CD4-positive, alpha-beta T cell treated with Interleukin-21 for 1 hour (primary cell): ENCODE measurements at places on chromosomes 1 and 21.

- DNase-seq: no peak
Measured at GRCh38 chr1:216542741-216543140, 119.5 kb upstream of the USH2A start.

DNA sequence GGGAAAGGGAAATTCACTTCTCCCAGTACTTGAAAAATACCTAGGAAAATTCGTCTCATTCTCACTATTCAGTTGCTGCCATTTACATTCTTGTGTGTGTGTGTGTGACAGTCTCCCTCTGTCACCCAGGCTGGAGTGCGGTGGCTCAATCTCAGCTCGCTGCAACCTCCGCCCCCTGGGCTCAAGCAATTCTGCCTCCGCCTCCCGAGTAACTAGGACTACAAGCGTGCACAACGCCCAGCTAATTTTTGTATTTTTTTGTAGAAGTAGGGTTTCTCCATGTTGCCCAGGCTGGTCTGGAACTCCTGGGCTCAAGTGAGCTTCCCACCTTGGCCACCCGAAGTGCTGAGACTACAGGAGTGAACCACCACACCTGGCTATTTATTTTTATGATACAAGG is 1.2 kb downstream of the SNAPIN start:
- no peak for DNase-seq

DNA sequence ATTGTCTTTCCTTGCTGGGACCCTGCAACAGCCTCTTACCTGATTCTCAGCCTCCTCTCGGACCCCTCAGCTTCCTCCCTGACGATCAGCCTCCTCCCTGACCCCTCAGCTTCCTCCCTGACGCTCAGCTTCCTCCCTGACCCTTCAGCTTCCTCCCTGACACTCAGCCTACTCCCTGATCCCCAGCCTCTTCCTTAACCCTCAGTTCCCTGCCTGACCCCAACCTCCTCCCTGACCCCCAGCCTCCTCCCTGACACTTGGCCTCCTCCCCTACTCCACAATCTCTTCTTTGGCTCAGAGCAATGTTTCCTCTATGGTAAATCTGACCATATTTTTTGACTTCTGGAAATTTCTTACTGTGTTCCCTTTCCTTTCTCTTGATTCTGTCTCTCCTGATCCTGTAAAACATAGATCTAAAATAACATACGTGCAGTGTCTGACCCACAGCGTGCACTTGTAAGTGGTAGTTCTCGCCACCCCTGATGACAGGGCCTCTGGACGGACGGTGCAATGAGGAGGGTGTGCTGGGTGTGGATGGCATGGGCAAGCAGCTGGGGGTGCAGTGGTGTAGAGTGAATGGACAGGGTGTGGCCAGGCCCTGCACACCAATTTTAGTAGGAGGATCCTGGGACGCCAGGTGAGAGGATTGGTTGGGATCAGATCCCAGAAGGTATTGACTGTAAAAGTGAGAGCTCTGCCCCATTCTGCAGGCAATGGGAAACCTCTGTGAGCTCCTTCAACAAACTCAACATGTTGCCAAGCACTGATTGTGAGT is 264.1 kb downstream of the FOXD2 start:
- DNase-seq: no peak

- no peak for DNase-seq
Measured at GRCh38 chr1:98939471-98939870, 65.2 kb downstream of the PLPPR5 start.

DNA sequence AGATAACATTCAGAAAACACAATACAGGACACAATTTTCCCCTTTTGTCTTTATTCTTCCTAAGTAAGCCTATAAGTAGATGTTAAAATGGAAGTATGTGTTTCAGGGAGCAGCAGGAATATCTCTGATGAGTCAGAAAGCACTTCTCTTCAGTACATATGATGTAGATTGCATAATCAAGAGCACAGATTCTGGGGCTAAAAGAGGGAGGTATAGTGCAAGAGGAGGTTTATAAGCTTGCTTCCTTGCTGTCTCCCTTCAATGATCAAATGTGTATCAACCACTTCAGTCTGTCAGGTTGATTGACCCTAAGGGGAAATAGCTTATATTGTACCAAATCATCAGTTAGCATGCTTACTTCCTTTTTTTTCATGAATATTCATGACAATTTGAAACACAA is 822.8 kb downstream of the BRINP3 start:
- no peak for DNase-seq

GRCh38 chr1:58041621-58042020 is 504.9 kb downstream of the OMA1 start:
- no peak for DNase-seq

- DNase-seq: no peak
Measured at GRCh38 chr21:34170886-34171285, 97.5 kb downstream of the MRPS6 start.

GRCh38 chr21:26087223-26087918 is 83.2 kb downstream of the APP start:
- no peak for DNase-seq

GRCh38 chr1:205450448-205450847 is 5.4 kb downstream of the BLACAT1 start:
- no peak for DNase-seq

- no peak for DNase-seq
Measured at GRCh38 chr1:228538831-228539230, 51.6 kb downstream of the RNF187 start.

GRCh38 chr1:26848941-26849774 is 13.8 kb upstream of the SFN start:
- DNase-seq: no peak

DNA sequence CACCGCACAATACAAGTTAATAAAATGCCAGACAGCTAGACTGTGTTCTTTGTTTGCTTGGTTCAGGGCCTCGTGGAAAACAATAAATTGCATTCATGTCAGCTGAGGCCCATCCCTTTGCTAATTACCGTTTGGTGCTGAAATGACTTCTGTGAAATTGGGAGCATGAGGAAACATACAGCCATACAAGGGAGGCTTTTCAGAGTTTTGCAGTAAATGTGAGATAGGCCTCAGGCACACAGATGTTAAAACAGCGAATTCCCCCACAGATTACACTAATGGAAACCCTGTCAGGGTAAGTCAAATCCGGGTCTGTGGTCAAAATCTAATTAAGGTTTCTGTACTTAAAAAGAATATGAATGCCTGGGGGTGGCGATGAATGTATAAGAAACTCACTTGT is 173.5 kb upstream of the LMO4 start:
- no peak for DNase-seq

DNA sequence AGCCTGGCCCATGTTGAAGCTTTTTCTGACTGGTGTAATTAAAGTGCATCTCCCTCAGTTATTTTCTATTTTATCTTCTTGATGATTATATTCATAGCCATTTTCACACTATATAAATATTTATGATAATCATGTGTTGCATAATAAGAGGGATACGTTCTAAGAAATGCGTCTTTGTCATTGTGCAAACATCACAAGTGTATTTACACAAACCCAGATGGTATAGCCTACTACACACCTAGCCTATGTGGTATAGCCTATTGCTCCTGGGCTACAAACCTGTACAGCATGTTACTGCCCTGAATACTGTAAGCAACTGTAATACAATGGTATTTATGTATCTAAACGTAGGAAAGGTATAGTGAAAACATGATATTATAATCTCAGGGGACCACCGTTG is 88.1 kb downstream of the BACH1 start:
- no peak for DNase-seq

GRCh38 chr1:204571128-204571527 is 54.9 kb downstream of the MDM4 start:
- no peak for DNase-seq

DNA sequence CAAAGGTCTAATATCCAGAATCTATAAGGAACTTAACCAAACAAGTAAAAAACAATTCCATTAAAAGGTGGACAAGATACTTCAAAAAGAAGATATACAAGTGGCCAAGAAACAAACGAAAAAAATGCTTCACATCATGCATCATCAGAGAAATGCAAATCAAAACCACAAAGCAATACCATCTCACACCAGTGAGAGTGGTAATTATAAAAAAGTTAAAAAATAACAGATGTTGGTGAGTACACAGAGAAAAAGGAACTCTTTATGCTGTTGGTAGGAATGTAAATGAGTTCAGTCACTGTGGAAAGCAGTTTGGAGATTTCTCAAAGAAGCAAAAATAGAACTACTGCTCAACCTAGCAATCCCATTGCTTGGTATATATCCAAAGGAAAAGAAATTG is 218.6 kb downstream of the SLC44A5 start:
- DNase-seq: no peak

GRCh38 chr1:62107923-62108322 is 86.7 kb upstream of the L1TD1 start:
- DNase-seq: no peak

- DNase-seq: no peak
Measured at GRCh38 chr1:87197641-87198040, 131.0 kb upstream of the LMO4 start.

GRCh38 chr1:209674957-209675564 is at the start of gene G0S2:
TSS of gene G0S2 (plus strand) at chr1:209675412. CDS start at chr1:209675685, 273 bp downstream.
- peak; percentile 34 for DNase-seq

GRCh38 chr1:34166625-34167361 is 1.8 kb upstream of the CSMD2 start:
- no peak for DNase-seq

GRCh38 chr1:209786146-209786545 is 1.8 kb upstream of the C1orf74 start:
- DNase-seq: no peak

GRCh38 chr1:32808580-32808979 is 8.6 kb downstream of the YARS1 start:
- no peak for DNase-seq

- no peak for DNase-seq
Measured at GRCh38 chr1:228867108-228867950, 132.1 kb downstream of the RHOU start.

- no peak for DNase-seq
Measured at GRCh38 chr1:185774394-185774793, 40.2 kb downstream of the HMCN1 start.

DNA sequence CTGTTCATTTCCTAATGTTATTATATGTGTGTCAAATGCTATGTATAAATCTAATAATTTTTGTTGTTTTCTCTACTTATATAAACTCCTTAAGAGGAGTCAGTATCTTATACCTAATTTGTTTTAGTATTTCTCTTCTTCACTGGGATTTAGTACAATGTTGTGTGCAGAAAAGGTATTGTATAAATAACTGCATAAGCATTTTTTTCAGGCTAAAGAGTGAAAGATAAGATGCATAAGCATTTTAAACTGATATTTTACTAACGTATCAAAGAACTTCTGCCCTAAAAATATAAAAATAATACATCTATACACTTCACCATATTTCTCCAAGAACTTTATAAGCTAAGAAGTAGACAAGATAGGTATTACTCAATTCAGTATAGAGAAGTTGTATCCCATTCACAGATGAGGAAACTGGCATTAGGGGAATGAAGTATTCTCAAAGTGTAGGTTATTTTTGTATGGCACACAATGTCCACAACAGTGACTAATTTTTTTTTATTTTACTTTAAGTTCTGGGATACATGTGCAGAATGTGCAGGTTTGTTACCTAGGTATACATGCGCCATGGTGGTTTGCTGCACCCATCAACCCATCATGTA is 59.3 kb downstream of the NUP210L start:
- DNase-seq: no peak

GRCh38 chr1:78369546-78369945 is 121.2 kb upstream of the PTGFR start:
- DNase-seq: no peak

- DNase-seq: no peak
Measured at GRCh38 chr1:91520942-91521507, 20.4 kb downstream of the CDC7 start.

DNA sequence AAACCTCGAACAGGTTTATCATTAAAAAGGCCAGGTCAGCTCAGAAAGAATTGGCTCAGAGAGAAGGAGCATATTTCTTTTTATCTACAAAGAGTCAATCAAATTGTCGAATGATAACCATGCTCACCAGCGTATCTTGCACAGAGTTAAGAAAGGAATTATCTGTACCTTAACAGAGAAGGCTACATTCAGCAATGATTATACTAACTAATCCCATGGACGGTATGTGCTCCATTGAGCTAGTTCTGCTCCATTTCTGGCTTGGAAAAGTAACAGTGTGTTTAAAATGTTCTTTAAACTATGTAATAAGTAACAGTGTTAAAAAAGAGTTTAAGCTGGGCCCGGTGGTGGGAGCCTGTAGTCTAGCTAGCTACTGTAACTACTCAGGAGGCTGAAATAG is 4.2 kb downstream of the UBR4 start:
- DNase-seq: no peak

- no peak for DNase-seq
Measured at GRCh38 chr1:194903524-194903923, 1704.7 kb downstream of the KCNT2 start.

GRCh38 chr1:89557956-89558355 is 33.3 kb downstream of the LRRC8B start:
- DNase-seq: no peak

- no peak for DNase-seq
Measured at GRCh38 chr1:10074852-10075730, 42.3 kb downstream of the UBE4B start.

DNA sequence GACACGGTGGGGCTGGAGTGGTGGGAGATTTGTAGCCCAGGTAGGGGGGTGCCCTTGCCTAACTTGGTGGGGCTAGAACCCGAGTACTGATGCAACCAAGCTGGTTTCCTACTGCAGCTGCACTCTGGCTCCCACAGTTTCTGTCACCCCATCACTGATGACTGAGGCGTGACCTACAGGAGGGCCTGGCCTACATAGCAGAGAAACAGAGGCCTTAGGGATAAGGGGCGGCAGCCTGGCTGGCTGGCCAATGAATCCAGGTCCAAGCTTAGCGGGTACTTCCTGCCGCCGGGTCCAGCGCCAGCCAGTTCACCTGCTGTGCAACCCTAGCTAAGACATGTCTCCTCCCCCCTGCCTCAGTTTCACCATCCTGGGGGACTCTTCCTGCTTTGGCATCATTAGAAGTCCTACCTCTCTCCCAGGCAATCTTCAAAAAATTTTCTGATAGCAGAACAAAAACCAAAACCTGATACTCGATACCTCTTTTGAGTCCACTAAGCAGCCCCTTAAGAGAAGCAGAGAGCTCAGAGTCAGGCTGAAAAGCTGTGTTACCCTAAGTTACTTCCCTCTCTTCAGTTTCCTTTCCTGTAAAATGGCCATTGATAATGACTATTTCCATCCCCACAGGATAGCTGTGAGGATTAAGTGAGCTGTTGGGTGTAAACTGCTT is 27.3 kb upstream of the RNF19B start:
- no peak for DNase-seq
